ENCODE measurements at places on chromosomes 5 and 9.

- DNase-seq = no peak
These were observed 98.0 kb downstream of the ANKH start for GRCh38 chr5:14773588-14773987.

- DNase-seq = no peak
These were observed 13.7 kb downstream of the SPACA9 start for GRCh38 chr9:132892400-132892799.

DNA sequence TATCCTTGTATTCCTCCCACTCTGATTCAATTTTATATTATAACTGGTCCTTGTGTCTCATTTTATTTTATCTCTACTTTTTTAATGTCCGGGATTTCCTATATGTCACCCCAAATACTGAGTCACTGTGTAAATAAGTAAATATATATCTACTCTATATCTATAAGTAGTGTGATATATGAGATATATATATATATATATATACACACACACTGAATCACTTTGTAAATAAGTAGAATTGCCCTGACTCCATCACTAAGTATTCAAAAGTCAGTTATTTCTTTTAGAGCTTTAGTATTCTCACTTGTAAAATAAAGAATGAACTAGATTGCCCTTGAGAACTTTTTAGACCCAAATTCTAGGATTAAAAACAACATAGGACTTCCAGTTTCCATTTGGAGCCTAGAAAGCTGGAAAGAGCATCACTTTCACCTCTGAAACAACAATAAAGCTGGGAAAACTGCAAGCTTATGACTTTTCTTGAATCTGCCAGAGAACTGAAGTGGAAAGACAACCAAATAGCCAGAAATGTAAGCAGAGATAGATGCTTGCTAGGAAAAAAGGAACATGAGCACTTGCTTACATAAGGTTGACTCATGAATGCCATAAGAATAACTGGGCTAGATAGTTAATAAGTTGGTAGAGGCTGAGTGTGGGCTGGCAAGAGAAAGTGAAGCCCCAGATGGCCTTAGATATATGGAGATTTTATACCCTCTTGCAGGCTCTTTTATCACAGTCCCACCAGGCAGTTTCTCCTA, 171.1 kb upstream of the TLX3 start:
- DNase-seq = no peak

DNA sequence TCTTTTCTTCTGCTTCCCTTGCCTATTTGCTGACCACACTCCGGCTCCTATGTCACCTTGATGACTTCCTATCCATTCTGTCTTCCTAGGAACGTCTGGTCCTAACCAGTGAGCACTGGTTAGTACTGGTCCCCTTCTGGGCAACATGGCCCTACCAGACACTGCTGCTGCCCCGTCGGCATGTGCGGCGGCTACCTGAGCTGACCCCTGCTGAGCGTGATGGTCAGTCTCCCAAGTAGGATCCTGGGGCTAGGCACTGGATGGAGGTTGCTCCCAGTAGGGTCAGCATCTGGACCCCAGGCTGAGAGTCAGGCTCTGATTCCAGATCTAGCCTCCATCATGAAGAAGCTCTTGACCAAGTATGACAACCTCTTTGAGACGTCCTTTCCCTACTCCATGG, 2.2 kb downstream of the GALT start:
- no peak for DNase-seq

DNA sequence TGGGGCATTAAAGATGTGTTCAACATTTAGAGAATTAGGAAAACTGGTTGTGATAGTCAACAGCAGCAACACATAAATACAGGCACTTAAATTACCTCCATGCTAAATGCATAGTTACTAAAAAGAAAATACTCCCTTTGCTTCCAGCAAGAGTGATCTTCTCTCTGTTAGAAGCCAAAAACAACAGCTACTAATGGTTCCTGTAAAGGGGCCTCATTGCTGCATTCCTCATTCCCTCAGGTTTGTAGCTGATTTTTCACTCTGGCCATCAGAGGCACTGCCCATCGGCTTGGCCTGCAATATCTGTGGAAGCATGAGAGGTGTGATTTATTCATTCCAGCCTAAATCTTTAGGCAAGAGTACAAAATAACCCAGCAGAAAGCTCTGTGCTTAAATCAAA, 466.0 kb upstream of the ADAMTS16 start:
- DNase-seq = no peak

DNA sequence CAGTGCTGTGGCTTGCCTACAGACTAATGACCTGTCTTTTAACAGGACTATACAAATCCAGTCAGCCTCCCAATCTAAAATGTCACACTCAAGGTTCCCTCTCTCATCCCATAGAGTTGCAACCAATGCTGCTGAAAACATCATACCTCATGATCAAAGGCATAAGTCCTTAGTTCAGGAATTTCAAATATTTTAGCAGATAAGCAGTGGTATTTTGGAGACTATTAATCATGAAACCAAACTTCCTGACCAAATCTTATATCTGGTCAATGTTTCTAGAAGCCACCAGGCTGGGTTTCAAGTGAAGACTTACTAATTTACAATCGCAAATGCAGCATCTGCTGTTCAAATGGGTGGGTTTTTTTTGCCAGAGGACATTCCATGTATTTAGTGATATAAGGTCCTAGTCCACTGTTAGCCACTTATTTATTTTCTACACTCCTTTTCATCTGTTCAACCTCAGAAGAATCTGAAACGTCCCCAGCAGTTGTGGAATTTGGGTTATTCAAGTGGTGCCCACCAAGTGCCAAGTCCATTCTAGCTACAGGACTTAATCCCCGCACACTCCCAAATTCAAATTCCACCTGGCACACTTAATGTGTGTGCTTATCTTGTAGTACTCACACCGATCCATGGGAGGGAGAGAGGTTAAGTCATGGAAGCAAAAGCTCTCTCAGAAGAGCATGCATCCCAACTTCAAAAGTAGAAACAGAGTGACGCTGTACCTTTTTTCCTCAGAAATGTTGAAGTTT, 5.8 kb downstream of the TAS2R1 start:
- no peak for DNase-seq

DNA sequence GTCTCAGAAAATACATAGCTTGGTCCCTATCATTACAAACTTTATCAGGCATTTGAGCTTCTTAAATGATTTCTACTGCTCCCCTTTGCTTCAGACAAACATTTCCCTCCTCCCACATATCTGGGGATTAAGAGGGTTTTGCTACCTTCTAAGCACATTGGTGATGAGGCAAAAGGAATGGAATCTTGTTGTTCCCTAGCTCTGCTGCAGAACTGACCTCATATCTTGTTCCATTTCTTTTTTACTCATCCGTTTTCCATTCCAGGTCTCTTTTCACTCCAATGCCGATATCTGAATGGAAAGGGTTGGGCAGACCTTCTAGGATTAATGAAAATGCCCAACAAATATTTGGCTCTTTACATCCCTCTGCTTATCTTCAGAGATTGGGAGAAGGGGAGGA, 444.6 kb downstream of the ZNF608 start:
- DNase-seq = no peak

DNA sequence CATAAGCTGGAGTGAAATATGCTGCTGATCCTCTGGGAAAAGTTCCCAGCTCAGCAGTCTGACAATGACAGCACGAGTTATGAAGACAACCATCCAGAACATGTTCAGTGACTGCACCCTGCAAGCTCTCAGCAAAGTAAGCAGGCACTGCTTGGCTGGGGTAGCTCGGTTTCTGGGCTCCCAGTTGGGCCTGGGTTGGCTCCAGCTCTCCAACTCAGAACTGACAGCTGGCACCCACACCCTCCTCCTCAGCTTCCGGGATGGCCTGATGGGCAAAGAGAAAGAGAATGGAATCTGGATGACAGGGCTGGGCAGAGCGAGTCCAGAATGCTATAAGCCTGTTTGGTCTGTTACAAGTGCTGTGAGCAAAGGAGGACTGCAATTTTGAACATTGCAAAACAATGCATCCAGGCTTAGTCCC, 185.0 kb downstream of the CSNK1G3 start:
- DNase-seq = no peak

GRCh38 chr9:137619240-137620047, 639 bp downstream of the EHMT1 start:
- DNase-seq = peak; percentile 51

DNA sequence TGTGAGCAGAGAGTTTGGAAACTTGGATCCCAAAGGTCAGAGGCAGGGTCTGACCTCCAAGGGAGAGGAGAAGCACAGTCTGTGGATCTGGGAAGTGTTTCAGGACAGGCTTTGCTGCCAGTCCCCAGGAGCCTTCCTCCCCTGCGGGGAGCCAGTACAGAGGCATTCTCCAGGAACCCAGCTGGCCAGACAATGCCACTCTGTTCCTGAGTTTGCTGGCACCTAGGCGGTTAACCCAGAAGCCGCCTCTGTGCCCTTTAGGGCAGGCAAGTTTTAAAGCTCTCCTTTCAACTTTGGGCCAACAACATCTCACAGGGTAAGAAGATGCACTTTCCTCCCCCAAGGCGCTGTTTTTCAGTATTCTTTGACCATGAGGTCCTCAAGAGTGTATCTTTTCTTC, 37.0 kb upstream of the FGF1 start:
- DNase-seq = no peak

- no peak for DNase-seq
These were observed 5.1 kb upstream of the FBXO38 start for GRCh38 chr5:148378670-148379069.

- no peak for DNase-seq
These were observed 19.0 kb downstream of the FBXW5 start for GRCh38 chr9:136925414-136926153.

- no peak for DNase-seq
These were observed 20.8 kb upstream of the SNCAIP start for GRCh38 chr5:122291000-122291901.

DNA sequence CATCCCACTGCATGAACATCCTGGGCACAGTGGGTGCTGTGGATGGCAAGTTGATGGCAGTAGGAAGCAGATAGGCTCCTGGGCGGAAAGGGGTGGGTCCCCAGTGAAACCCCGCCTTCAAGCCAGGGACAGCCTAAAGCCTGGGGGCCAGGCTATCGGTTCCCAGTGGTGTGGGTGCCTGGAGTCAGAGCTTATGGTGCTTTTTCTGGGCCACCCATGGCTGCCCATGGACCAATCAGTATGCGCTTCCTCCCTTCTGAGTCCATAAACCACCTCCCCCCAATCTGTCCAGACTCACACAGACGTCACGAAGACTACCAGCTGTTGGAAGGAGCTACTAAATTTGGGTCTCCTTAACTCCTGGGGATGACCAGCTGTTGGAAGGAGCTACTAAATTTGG, 17.5 kb upstream of the ECPAS start:
- no peak for DNase-seq

- DNase-seq = no peak
These were observed 2.4 kb downstream of the WDR5 start for GRCh38 chr9:134138292-134138691.

DNA sequence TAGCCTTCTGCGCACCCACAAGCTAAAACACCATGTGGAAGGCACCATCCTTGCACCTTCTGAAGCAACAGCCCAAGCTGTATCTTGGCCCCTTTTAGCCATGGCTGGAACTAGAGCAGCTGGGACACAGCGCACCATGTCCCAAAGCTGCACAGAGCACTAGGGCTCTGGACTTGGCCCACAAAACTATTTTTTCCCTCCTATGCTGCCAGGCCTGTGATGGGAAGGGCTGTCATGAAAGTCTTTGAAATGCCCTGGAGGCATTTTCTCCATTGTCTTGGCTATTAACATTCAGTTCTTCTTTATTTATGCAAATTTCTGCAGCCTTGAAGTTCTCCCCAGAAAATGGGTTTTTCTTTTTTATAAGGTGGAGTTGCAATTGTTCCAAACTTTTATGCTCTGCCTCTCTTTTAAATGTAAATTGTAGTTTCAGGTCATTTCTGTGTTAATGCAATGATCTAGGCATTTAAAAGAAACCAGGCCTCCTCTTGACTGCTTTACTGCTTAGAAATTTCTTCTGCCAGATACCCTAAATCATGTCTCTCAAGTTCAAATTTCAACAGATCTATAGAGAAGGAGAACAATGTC, 996.3 kb downstream of the TAF11L14 start:
- no peak for DNase-seq

- DNase-seq = no peak
These were observed 5.6 kb downstream of the P4HA2 start for GRCh38 chr5:132221781-132222648.

- DNase-seq = no peak
These were observed 12.3 kb downstream of the DCANP1 start for GRCh38 chr5:135434591-135435466.

GRCh38 chr5:14269395-14269794, 126.3 kb downstream of the TRIO start:
- no peak for DNase-seq

- DNase-seq = no peak
These were observed 9.4 kb upstream of the SMIM23 start for GRCh38 chr5:171776213-171776612.

DNA sequence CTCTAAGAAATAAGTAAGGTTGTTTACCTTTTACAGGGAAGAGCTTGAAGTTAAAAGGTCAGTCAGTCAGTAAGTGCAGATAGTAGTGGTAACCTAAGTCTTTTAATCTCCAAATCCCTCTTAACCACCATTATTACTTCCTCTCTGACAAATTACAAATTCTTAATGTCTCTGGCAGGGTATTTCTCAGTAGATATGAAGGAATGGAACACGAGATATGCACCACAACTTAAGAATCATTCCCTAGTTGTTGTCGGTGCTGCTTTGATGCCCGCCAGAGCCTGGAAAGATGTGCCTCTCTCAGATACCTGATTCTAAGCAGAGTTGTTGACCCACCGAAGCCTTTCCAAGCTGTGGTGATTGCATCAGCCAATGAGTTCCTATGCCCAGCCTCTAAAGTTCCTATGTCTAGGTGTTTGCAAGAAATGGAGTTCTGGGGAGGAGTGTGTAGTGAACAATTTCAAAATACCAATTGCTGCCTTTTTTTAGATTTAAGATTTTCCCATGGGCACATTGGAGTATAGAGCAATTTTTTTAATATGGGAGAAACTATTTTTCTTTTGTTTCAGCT, 78.5 kb downstream of the CD180 start:
- DNase-seq = peak; percentile 44

- no peak for DNase-seq
These were observed 25.5 kb upstream of the STOM start for GRCh38 chr9:121395558-121395957.

DNA sequence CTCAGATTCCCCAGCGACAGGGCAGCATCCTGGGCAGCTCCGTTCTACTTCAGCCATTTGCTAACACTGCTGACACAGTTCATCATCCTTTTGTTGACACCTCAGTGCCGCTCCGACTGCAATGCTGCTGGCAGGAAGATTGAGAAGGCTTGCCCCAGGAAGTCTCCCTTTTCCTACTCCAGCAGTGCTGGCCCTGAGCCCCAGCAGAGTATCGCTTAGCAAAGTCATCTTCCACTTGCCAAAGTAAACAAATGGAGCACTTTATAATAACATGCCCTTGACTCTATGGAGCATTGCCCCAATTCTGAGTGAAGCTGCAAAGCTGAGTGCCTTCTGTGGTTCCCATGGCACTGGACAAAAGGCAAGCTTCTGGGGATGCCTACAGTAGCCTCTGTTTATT, 32.2 kb downstream of the PRLR start:
- no peak for DNase-seq

DNA sequence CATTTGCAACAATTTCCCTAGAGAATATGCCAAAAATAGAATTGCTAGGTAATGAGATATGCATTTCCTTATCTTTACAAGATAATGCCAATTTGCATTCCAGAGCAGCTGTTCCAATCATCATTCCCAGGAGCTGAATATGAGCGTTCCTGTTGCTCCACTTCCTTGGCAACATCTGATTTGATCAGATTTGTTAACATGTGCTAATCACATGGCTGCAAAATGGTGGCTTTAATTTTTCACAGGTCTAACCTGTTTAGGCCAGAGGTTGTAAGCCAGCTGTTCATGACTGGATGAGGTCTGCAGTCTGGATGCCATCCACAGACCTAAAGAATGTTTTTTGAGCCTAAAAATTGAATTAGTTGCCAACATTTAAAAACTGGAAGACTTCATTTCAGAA, 220.7 kb upstream of the IL12B start:
- no peak for DNase-seq

Data from common myeloid progenitor, CD34-positive (primary cell).